ENCODE measurements at places on chromosomes 12 and 14. TPM values are rescaled to one million over a fixed set of nuclear protein-coding genes. Genes with fewer than 3 reads are reported as not detected.

Gene CACNB3
- total RNA-seq, result 18.1 TPM

Gene MDGA2
- total RNA-seq, result not detected

Gene ADAMTS20
- not detected for total RNA-seq

Gene CLEC2D
- 1.1 TPM for total RNA-seq

- DNase-seq, result no peak
- H3K4me1 ChIP-seq, result no peaks in the 10 kb centered on the region
- H3K36me3 ChIP-seq, result no peaks in the 10 kb centered on the region
- H3K27ac ChIP-seq, result no peak overlapping the region
These were observed 8.0 kb upstream of the SERPINA12 start for GRCh38 chr14:94517248-94517640.

DNA sequence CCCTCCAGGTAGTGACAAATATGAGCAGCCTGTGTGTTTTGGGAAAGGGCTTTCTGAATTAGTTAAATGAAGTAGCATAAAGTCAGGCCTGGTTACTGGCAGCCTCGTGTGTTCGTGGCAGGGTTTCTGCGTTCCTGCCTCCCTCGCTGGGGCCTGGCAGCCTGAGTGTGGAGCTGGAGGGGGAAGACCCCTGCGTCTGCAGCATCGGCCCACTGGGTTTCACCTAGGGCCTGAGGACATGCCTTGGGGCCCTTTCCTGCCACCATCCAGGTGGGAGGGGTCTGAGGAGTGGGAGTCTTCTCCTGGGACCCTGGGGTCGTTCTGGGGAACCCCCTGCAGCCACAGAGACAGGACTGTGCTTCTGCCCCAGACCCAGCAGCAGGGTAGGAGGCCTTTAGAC is 20.4 kb upstream of the AMN start:
- DNase-seq, result no peak
- no peak overlapping the region for H3K4me3 ChIP-seq
- no peak overlapping the region for H3K27ac ChIP-seq
- peaks cover 33% of the 10 kb centered on the region for H3K36me3 ChIP-seq

- H3K36me3 ChIP-seq, result no peaks in the 10 kb centered on the region
- DNase-seq, result no peak
- no peaks in the 10 kb centered on the region for H3K27me3 ChIP-seq
These were observed 694 bp upstream of the PTGES3 start for GRCh38 chr12:56688846-56689109.

- H3K27ac ChIP-seq, result no peak overlapping the region
- H3K36me3 ChIP-seq, result peaks cover 11% of the 10 kb centered on the region
- H3K27me3 ChIP-seq, result no peaks in the 10 kb centered on the region
- H3K4me1 ChIP-seq, result peaks cover 5% of the 10 kb centered on the region
These were observed 22.4 kb downstream of the NFYB start for GRCh38 chr12:104115587-104115975.

DNA sequence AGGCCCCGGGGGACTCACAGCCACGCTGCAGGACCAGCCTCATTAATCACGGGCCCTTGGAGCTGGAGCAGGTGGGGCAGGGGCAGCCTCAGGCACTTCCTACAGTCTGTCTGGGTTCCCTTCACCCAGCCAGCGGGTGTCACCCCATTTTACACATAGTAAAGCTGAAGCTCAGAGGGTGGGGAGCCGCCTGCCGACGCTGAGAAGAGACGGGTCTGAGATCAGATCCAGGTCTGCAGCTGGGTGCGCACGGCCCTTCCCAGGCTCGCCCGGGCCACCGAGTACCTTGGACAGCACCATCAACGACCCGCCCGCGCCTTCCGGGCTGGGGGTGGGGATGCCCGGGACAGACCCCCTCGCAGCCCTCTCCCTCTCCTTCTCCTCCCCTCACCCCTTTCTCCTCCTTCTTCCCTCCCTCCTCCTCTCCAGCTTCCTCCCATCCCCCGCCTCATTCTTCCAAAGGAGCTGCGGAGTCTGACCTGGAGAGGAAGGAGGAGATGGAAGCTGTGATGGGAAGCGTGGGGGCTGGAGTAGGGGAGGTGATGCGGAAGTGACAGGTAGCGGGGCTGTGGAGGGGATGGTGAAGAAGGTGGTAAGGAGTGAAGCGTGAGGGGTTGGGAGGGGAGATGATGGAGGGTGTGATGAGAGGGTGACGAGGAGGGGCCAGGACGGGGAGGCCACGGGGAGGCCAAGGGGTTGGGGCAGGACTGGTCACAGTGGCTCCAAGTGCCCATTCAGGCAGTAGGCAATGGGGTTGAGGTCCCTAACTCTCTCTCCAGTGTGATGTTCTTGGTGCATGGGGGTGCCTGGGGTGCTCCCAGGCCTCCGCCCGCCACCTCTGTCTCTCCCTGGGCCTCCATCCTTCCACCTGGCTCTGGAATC is 8.8 kb downstream of the DTX1 start:
- no peak overlapping the region for H3K4me3 ChIP-seq
- H3K4me1 ChIP-seq, result no peaks in the 10 kb centered on the region
- H3K27me3 ChIP-seq, result peaks cover 10% of the 10 kb centered on the region
- H3K36me3 ChIP-seq, result no peaks in the 10 kb centered on the region
- no peak overlapping the region for H3K27ac ChIP-seq

GRCh38 chr12:52280319-52280795 is 5.9 kb downstream of the KRT86 start:
- no peaks in the 10 kb centered on the region for H3K27me3 ChIP-seq
- no peaks in the 10 kb centered on the region for H3K36me3 ChIP-seq
- peaks cover 24% of the 10 kb centered on the region for H3K4me1 ChIP-seq
- peak overlapping the region; percentile 91 for H3K27ac ChIP-seq

GRCh38 chr14:29148221-29148620 is 381.6 kb downstream of the FOXG1 start:
- peak; percentile 16 for DNase-seq
- H3K27ac ChIP-seq, result no peak overlapping the region
- no peak overlapping the region for H3K4me3 ChIP-seq
- H3K4me1 ChIP-seq, result no peaks in the 10 kb centered on the region
- H3K27me3 ChIP-seq, result no peaks in the 10 kb centered on the region

GRCh38 chr14:104657101-104657524 is 32.3 kb upstream of the INF2 start:
- no peak overlapping the region for H3K4me3 ChIP-seq
- H3K4me1 ChIP-seq, result no peaks in the 10 kb centered on the region
- no peaks in the 10 kb centered on the region for H3K36me3 ChIP-seq
- peaks cover 15% of the 10 kb centered on the region for H3K27me3 ChIP-seq

DNA sequence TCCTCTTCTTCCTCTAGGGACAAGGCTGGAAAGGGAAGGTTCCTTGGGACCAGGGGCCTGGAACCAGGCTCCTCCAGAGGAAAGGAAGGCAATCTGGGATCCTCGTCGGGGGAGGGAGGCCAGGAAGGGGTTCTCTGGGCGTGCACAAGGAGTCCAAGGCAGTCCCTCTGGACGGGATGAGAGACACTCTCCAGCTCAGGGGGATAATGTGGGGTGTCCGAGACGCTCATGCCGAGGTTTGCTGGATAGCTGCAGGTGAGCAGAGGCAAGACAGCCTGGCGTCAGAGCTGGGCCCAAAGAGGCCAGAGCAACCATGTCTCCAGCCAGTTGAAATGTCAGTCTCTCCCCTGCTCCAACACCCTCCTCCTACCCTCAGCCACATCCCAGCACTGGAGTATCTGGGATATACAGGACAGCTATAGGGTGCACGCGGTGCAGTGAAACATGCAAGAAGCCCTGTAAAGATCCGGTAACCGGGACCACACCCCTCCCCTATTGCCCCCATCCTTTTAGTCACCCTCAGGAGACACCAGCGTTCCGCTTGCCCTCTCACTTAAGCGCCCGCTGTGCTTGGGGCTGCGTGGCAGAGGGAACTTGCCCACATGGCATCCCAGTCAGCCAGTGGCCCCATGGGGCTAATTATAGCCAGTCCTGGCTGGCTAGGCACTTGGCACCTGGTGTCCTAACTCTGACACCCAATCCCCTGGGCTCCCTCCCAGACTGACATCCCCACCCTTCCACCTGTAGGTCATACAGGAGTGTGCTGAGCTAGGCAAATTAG is at the start of gene KLHL33:
Gene KLHL33 (minus strand): TSS at position 585 of the 781 bp plus-strand sequence. CDS start 355 bp downstream, at position 230.
- no peaks in the 10 kb centered on the region for H3K36me3 ChIP-seq
- H3K27ac ChIP-seq, result no peak within 1 kb of the TSS
- peaks cover 8% of the 10 kb centered on the region for H3K27me3 ChIP-seq
- no peak within 1 kb of the TSS for H3K4me3 ChIP-seq
- peaks cover 2% of the 10 kb centered on the region for H3K4me1 ChIP-seq

All from IMR-90 (cell line).